ENCODE measurements at places on chromosomes 3 and 15.
A peak's percentile ranks its signal among the peaks of the same experiment; 100 is the strongest.

GRCh38 chr3:24272408-24272807 is 222.2 kb downstream of the THRB start:
- DNase-seq = no peak

DNA sequence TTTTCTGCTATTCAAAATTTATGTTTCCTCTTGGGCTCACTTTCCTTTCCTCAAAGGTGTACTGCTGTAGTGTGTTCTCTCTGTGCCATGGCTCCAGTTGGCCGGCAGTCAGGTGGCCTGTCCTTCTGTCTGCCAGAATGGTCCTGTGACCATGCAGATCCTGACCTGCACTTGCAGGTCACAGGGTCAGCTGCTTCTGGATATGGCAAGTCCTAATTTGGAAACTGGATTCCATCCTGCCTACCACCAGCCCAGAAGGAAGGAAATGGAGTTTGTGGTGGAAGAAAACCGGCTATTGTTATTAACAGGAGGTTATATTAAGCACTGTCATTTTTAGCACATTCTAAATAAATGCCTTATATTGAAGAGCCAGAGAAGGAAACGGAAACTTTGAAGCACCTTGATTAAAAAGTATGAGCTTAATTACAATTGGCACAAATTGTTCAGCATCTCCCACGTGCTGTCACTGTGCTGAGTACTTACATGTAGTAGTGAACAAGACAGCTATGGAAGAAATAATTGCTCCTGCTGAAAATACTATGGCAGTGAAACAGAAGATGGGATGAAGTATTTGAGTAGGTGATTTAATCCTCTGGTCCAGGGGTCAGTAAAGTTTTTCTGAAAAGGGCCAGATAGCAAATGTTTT is 362.8 kb downstream of the PTPRG start:
- no peak for DNase-seq

DNA sequence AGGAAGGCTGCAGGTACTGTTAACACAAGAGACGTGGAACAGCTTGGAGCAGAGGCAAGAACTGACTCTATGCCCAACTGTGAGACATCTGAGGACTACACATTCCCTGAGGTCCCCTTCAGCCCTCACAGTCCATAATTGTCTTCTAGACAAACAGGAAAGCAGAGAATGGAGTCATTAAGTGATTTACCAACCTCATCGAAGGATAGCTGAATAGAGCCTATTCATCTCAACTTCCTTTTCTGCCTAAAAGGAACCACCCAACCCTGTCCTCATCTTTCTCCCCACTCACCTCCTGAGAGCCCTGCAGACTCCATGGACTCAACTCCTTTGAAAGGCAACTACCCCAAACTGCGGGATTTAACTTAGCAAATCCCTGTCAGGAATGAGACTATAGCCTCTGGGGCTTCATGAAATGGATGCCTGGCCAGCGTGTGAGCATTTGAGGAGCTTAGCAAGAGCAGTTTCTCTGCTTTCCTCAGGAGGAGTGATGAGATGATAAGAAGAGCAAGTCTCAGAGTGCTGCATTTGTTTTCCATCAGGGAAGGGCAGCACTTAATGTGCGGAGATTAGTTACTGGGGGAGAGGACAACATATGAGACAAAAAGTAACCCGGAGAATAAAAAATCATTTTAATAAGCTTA is 61.5 kb upstream of the FILIP1L start:
- no peak for DNase-seq

DNA sequence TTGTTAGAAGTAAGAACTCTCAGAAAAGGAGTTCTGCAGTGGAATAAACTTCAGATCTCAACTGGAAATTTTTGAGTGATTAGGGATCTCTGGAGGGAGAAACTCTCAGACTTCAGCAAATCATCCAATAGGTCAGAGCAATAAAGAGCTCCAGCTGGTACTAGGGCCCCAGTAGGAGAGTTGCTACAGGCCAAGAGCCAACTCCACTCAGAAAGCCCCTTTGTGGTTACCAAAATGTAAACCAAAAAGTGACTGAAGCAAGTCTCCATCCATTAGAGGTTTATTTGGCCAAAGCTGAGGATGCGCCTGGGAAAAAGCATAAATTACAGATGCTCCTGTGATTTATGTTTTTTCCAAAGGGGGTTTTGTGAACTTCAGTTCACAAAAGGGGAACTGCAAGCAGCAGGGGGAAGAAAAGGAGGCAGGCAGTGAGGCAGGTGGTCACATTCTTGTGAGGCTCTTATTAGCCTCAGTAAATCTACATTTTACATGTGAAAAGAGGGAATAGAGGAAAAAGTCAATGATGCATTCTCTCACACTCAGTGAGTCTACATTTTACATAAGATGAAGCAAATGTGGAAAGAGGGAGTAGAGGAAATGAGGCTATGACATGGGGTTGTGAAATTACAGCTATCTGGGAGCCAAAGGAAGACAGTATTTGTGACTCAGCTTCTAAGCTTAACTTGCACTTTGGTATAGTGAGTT is 92.4 kb upstream of the DAZL start:
- no peak for DNase-seq

- DNase-seq = no peak
Measured at GRCh38 chr3:109728861-109729494, 391.6 kb upstream of the DPPA4 start.

GRCh38 chr15:77818484-77819047 is 185.9 kb upstream of the LINGO1 start:
- no peak for DNase-seq

DNA sequence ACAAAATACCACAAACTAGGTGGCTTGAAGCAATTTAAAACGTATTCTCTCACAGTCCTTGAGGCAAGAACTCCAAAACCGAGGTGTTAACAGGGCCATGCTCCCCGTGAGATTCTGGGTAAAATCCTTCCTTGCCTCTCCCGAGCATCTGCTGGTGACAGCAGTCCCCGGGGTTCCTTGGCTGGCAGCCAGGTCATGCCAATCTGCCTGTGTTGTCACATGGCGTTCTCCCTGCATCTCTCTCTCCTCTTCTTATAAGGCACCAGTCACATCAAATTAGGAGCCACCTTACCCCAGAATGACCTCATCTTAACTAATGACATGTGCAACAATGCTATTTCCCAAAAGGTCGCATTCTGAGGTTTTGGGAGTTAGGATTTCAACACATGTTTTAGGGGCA is 26.3 kb upstream of the LRRN1 start:
- DNase-seq = no peak

- no peak for DNase-seq
Measured at GRCh38 chr3:168618827-168619470, 523.2 kb upstream of the GOLIM4 start.

- no peak for DNase-seq
Measured at GRCh38 chr3:132597660-132598059, 590 bp downstream of the ACKR4 start.

GRCh38 chr15:82698711-82699345 is 10.8 kb downstream of the AP3B2 start:
- DNase-seq = no peak

DNA sequence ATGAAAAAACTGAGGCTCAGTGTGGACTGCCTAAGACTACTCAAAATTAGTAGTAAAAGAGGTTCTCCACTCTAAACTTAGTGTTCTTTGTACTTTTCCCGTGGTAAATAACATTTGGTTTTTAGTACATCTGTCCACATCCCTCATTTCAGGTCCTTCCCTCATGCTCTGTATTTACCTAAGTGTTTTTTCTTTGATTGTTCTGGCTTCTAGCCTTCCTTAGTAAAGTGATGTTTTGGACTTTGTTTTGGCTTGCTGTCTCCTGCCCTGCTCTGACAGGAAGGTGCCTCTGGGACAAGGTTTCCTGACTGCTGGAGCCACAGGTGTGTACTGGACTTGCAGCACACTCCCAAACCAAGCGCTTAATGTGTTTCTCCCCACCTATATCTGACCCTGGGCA is 29.9 kb upstream of the ALDH1A2 start:
- DNase-seq = no peak

DNA sequence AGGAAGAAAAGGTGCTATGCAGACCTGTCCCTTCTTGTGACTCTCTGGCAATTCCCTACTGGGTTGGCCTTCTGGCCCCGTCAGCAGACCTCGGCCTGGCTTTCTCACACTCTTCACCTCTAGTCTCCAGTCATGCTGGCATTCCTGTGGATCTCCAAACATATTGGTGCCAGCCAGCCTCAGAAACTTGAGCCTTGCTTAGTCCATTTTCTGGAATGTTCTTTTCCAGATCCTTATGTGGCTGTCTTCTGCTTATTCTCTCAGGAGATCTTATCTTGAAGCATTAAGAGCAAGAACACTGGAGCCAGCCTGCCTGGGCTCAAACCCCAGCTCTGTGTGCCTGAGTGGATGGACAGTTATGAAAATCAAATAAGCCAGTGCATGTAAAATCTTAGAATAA is 88.2 kb upstream of the NTRK3 start:
- no peak for DNase-seq

DNA sequence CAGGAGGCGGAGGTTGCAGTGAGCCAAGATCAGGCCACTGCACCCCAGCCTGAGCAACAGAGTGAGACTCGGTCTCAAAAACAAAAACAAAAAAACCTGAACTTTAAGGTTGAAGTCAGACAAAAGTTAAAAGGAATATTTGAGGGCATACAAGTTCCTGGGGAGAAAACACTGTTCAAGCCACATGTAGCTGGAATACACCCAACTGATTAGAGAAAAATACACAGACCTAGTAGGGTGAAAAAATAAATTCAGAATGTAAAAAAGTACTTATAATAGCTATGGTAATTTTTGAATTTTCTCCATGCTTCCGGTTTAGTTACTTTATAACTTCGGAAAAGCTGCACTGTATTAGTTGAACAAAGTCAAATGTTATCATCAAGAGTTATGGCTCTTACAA is 42.6 kb upstream of the SNTN start:
- DNase-seq = no peak

GRCh38 chr3:46693038-46693891 is at the start of gene ALS2CL:
ALS2CL (minus strand) TSS chr3:46693679; CDS start chr3:46689440, 4,239 bp downstream.
- no peak for DNase-seq

DNA sequence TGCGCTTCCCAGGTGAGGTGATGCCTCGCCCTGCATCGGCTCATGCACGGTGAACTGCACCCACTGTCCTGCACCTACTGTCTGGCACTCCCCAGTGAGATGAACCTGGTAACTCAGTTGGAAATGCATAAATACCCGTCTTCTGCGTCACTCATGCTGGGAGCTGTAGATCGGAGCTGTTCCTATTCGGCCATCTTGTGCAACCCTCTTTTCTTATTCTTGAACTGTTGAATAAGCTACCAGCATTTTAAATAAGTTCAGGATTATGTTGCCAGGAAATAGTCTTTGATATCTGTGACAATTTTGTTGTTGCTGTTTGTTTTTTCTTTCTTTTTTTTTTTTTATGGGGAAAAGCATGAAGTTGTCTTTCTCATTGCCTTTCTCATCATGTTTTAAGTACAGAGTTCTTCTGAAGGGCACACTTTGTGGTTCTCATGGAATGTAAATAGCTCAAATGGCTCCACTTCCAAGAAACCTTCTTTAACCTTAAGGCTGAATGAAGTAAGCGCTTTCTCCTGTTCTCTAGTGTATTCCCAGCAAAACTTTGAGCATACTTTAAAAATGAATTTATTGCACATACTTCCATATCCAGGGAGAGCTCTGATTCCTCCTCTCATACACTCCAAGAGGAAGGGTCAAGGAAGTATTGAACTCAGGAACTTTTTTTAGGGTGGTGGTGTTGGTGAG is 468.0 kb upstream of the TBL1XR1 start:
- no peak for DNase-seq

DNA sequence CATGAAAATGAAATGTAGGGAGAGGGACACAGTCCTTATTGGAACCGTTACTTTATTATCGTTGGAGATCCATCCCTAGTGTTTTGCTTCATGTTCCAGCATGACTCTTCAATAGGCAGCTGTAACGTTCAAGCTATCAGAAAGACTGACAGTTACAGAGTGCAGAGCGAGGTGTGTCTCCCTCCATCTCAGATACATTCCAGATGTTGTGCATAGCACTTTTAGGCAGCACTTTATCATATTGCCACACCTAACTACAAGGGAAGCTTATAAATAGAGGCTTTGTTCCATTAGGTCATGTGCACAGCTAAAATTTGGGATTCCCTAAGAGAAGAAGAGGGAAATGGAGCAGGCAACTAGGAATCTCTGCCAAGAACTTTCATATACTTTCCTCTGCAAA is 1009.6 kb downstream of the ROBO2 start:
- no peak for DNase-seq

- DNase-seq = no peak
Measured at GRCh38 chr3:97928986-97929385, 43.2 kb downstream of the RIOX2 start.

- DNase-seq = no peak
Measured at GRCh38 chr15:56371495-56372147, 6.4 kb downstream of the TEX9 start.

GRCh38 chr15:25445412-25445811 is 6.6 kb upstream of the UBE3A start:
- DNase-seq = no peak

DNA sequence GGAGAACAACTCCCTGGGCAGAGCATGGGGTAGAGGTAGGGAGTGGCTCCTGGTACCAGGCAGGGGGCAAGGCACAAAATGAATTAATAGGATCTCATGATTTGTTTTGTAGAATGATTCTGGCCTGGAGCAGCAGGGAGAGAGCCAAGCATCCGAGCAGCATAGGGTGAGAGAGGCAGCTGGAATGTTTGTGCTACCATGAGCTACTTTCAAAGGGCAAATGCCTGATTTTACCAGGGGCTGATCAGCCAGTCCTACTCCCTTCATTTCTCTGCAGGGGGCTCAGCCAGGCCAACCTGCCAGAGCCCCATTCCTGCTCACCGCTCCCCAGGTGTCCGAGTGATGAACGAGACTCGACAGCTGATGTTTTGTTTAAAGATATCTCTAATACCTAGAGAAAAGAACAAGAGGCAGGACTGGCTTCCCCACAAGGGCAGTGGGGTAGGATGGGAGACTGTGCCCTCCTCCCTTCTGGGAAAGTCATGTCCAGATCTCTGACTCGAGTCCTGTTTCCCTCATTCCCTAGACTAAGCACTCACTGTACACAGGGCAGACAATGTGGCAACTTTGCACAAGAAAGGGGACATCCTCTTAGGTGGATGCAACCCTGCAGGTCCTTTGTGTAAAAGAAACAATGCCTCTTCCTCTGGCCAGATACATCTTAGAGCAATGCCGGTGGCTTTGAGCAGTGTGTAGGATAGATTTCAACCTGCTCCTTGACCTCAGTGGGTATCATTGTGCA is 12.9 kb downstream of the DUOX2 start:
- DNase-seq = peak; percentile 12

Measured in left forelimb (tissue), 1 donor.